ENCODE measurements at places on chromosomes 16 and 17.

DNA sequence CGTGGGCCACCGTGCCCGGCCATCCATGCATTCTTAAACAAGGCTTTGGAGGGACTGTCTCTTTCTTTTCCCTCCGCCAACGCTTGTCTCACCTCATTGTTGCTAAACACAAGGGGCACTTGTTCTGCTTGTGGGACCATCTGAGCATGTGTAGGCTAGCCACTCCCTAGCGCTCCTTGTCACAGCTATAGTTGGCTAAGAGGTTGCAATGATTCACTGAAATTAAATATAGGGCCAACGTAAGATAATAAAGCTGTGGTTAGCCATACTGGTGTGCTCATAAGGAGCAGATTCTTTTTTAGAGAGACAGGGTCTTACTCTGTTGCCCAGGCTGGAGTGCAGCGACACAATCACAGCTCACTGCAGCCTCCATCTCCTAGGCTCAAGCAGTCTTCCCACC is 41.2 kb downstream of the KIAA0513 start:
- DNase-seq, result no peak

- DNase-seq, result no peak
Observed at GRCh38 chr16:28183484-28183883, 28.3 kb downstream of the XPO6 start.

- no peak for DNase-seq
Observed at GRCh38 chr17:16989953-16990860, 18.3 kb upstream of the TNFRSF13B start.

DNA sequence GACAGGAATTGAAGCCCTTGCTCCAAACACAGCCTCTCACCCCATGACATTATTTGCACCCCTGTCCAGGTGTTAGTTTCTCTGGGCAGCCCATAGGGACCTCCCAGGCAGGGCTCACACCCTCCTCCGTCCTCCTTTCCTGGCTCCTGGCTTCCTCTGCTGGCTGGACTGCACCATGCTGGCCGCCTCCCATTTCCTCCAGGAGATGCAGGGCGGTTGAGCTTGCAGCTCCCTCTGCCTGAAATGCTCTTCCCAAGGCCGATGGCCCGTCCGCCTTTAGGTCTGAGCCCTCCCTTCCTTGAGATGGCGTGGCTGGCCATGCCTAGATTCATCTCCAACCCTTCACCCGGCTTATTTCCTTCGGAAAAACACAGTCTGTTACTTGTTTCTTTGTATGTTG is 334.8 kb downstream of the SNX29 start:
- DNase-seq, result no peak

DNA sequence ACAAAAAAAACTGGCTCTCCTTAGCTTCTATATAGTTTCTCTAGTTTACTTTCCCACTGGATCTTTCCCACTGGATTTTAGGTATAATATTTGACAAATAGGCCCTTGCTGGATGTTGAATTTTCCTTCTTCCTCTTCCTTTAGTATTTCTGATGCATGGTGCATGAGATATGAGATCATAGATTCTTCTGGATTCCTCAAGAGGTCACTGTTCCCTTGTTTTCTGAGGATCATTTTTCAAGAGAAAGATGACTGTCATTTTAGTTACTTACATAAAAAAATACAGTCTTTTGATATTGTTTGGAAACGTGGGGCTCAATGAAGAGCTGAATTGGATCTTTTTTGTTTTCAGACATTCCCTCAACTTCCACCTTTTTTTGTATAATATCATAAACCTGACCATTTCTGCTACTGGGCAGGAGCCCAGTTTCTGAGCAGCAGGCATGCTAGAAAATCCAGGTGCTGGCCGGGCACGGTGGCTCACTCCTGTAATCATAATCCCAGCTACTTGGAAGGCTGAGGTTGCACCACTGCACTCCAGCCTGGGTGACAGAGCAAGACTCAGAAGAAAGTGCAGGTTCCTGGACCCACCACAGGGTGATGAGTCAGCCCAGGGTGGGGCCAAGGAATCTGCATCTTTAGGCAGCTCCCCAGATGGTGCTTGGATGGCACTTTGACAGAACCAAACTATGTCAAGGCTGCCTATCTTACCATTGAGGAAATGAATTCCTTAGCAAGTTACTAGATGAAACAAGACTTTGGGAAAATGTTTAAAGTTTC is 70.3 kb downstream of the SDR42E1 start:
- no peak for DNase-seq

DNA sequence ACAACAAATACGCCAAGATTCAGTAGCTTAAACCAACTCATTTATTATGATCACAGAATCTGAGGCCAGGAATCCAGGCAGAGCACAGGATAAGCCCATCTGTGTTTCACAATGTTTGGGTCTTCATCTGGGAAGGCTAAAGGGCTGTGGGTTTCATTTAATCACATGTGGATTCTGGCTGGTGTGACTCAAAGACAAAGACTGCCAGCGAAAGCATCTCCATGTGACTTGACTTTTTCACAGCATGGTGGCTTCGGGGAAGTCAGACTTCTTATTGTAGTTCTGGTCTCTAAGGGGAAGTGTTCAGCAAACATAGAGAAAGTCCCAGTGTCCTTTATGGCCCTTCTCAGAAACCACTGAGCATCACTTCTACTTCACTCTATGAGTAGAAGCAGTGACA is 1014.4 kb upstream of the GOT2 start:
- DNase-seq, result no peak

GRCh38 chr17:42750739-42751344 is 6.0 kb upstream of the EZH1 start:
- DNase-seq, result no peak

GRCh38 chr17:31623990-31624389 is 232.5 kb downstream of the RAB11FIP4 start:
- no peak for DNase-seq

DNA sequence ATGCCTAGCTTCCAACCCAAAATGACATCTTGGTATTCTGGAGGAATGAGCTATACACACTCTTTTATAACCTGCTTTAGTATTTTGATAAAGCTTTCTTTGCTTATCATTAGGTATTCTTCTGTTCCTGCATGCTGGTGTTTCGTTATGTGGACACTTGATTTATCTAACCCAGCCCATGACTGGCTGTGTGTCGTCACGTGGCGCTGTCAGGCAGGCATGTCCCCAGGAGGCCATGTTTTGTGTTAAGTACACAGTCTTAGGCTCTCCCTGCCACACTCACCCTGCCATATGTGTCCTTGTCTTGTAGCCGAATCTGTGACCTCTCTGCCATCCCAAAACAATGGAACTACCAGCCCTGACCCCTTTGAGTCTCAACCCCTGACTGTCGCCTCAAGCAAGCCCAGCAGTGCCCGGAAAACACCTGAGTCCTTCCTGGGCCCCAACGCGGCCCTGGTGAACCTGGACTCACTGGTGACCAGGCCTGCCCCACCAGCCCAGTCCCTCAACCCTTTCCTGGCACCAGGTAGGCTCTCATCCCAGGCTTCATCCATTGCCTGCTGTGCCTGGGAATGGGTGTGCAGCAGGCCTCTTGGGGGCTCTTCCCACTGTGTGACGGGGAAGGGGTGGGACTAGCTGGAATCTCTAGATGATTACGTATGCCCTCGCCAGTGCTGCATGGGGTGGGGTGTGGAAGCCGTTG is 30.8 kb downstream of the B9D1 start:
- no peak for DNase-seq

DNA sequence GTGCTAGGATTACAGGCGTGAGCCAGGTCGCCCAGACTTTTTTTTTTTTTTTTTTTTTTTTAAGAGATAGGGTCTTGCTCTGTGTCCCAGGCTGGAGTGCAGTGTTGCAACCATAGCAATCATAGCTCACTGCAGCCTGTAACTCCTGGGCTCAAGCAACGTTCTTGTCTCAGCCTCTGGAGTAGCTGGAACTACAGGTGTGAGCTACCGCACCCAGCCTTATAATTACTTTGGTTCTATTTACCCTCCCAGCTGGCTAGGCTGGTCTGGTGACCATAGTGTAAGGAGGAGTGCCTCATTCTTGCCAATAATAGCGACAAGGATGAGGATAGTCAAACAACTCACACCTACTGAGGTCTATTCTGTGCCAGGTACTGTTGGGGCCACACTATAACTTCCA is 39.6 kb upstream of the USP7 start:
- DNase-seq, result no peak

- no peak for DNase-seq
Observed at GRCh38 chr16:83418565-83418964, 389.2 kb upstream of the HSBP1 start.

DNA sequence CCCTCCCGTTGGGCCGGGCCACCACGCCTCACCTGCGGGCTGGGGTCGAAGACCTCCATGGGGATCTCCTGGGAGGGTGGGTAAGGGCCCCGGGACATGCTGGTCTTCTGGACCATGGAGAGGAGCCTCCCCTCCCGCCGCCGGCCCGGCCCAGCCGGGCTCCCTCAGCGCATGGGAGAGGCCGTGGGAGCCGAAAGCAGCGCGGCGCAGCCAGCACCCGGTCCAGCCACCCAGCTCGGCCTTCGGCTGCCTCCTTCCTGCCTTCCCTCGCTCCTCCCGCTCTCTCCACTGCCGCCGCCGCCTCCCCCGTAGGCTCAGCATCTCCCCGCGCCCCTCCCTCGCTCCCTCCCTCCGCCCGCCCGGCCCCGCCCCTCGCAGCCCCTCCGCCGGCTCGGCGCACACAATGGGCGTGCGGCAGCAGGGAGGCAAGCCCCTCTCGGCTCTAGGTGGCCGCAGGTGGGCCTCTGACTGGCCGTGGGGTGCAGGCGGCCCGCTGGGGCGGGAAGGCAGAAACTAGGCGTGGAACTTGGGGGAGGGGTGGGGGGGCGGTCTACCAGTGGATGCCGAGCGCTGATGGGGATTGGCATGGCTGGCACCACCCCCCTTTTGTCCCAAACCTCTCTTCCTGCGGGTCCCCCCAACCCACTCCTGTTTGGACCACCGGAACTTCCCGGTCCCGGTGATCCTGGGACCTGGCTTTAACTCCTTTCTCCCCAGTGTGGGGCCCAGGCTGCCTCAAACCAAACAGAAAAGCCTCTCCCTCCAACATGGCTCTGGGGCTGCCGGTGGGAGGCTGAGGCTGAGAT is at the start of gene CACNB1:
TSS of gene CACNB1 (minus strand) at position 290 of the 806 bp plus-strand sequence. CDS start at position 116, 174 bp downstream.
- DNase-seq, result peak; percentile 60

- DNase-seq, result no peak
Observed at GRCh38 chr16:1146409-1146808, 6.5 kb upstream of the CACNA1H start.

GRCh38 chr17:40903129-40903847 is 18.2 kb upstream of the KRT20 start:
- DNase-seq, result no peak

DNA sequence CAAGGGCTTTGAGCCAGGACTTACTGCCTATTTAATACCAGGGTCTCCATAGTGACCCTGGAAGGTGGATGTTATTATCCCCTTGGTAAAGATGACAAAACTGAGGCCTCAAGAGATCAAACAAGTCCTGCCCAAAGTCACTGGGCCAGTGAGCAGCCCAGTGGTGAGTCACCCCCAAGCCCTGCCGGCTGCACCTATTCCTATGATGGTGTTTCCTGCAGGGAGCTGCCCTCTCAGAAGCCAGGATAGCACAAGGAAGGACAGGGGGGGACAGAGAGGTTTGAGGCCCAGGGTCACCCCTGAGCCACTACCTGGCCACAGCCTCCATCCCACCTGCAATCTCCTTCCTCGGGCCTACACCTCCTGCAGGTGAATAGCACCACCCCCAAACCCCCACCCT is 90.9 kb downstream of the SDK2 start:
- no peak for DNase-seq

DNA sequence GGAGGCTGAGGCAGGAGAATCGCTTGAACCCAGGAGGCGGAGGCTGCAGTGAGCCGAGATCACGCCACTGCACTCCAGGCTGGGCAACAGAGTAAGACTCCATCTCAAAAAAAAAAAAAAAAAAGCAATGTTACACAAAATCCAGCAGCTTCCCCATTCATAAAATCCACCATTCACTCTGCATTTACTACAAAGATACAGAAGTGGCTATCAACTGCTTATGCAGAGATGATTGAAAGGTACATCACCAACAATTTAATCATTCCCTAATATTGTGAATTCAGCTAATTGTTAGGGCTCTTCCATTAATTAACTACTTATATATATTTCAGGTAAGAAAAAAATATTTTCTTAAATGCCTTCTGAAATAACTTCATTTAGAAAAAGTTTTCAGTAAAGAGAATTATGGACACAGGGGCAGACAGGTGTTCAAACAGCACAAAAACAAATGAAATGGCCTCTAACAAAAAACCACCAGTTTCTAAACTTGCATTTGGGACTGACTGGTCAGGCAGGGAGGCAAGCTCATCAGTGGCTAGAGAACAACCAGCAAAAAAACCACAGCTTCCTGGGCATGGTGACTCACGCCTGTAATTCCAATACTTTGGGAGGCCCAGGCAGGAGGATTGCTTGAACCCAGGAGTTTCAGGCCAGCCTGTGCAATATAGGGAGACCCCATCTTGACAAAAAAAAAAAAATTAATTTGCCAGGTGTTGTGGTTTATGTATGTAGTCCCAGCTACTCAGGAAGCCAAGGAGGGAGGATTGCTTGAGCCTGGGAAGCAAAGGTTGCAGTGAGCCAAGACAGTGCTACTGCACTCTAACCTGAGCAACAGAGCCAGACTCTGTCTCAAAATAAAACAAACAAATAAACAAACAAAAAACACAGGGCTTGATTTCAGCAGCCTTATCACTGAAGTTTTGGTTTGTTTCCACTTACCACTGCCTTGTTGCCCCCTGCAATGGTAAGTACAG is 26.3 kb downstream of the ERN1 start:
- DNase-seq, result no peak

GRCh38 chr17:54277868-54278267 is 455.1 kb downstream of the KIF2B start:
- no peak for DNase-seq

GRCh38 chr17:78330570-78331224 is 29.2 kb downstream of the SOCS3 start:
- DNase-seq, result no peak

DNA sequence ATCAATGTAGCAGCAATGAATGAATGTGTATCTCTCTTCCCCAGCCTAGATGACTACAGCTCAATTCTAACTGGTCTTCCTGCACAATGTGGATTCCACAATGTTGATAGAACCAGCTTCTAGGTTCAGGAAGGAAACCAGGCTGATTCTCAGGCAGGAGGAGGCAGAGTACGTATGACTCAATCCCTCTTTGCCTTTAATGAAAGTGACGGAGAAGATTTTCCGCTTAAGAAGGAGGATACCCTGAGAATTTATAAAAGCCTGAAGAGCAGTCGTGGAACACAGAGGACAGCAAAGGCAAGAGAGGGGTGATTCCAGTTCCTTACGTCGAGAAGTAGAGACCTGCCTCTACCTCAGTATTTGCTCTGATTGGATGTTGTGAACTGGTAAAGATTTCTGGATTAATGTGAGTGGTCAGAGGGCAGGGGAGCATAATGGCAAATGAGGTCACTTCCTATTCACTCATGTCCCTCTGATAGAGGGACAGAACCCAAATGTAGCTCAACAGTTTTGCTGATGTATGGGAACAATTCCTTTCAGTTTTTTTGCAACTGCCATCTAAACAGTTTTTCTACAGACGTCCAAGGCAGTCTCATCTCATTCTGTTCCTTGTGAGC is 15.0 kb upstream of the SLC16A11 start:
- no peak for DNase-seq
